ENCODE measurements at places on chromosomes 13 and 19.
A peak's percentile ranks its signal among the peaks of the same experiment; 100 is the strongest.

GRCh38 chr19:7932276-7932929, 6.5 kb upstream of the CTXN1 start:
- no peak for DNase-seq

- peak; percentile 27 for DNase-seq
These were observed 772.0 kb downstream of the DIAPH3 start for GRCh38 chr13:59391696-59392095.

GRCh38 chr19:4971424-4971793, 2.5 kb downstream of the KDM4B start:
- no peak for DNase-seq

DNA sequence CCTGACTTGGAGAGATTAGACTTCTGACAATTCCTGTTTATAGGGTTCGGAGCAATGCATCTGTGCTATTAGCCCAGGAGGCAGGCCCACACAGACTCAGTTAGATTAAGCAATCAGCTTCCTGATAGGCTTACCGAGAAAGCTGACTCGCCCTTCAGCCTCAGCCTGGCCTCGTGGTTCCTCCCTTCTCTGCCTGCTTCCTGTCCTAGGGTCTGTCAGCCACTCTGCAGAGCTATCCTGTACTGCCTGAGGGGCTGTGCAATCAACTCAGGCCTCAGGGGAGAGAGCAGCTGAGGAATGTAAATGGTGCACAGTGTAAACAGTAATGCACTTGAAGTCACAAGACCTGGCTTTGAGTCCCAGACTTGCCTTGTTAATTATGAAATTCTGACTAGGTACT, 30.7 kb downstream of the HTR2A start:
- DNase-seq = no peak

DNA sequence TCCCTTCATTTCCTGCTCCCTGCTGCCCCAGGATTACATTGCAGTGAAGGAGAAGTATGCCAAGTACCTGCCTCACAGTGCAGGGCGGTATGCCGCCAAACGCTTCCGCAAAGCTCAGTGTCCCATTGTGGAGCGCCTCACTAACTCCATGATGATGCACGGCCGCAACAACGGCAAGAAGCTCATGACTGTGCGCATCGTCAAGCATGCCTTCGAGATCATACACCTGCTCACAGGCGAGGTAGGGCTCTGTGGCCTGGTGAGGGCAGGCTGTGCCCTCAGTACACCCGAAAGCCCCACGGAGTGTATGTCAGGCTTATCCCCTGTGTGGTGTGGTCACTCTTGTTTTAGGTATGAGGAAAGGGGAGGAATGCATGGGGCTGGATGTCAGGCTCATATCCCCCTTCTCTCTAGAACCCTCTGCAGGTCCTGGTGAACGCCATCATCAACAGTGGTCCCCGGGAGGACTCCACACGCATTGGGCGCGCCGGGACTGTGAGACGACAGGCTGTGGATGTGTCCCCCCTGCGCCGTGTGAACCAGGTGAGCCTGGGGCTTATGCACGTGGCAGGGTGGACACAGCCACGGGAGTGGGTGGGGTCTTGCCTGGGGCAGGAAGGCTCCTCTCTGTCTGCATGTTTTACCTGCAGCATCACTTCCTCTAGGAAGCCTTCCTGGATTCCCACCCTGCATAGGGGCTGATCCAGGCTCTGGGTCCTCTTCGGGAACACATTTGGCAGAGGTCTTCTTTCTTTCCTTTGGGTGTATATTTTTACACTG, 2.3 kb upstream of the RNF225 start:
- no peak for DNase-seq

Data from T follicular helper cell (primary cell).